Stomach (tissue), 19 donors: ENCODE measurements at places on chromosomes 1 and 21. TPM values are rescaled to one million over a fixed set of nuclear protein-coding genes. Genes with fewer than 3 reads are reported as not detected.

LTN1 gene
- total RNA-seq: 63.3 TPM

TRAPPC10 gene
- 70.4 TPM for total RNA-seq

DNA sequence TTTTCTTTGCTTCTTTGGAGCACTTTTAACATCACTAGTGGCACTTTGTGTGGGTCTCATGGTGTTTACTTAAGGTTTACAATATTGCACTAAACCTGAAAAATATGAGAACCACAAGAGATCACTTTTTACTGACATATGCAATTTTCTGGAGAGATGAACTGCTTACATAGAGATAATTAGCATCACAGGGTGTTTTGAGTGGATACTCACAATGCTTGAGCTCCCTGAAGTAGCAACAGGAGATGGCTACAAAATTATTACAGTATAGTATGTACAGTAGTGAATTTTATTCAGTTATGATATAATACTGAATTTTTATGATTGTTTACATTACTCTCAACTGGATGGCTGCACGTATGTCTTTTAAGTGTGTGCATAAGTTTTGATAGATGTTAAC lies 22.6 kb downstream of the RPRD2 start:
- DNase-seq: no peak

- DNase-seq: no peak
These were observed 487.3 kb downstream of the SIPA1L2 start for GRCh38 chr1:232142403-232143314.

- DNase-seq: peak; percentile 40
These were observed 24.8 kb upstream of the THEM4 start for GRCh38 chr1:151934048-151934493.

DNA sequence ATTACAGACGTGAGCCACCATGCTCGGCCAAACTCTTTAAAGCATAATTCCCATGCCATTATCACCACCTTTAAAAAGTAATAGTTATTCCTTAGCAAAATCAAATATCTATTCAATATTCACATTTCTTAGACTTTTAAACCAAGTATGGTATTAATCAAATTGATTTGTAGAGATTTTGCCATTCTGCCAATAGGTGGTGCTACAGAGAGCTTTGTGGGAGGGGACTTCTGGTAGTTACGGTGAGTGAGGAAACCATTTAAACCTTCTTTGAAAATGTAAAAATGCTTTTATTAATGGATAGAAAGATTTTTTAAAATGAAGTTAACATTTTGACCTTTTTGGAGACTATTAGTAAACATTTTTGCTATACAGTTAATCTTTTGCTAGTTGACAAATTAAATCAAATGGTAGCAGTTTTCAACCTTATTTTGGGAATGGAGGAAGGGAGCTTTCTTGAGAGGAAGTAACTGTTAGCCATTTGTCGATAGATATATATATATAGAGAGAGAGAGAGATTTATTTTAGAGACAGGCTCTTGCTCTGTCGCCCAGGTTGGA lies 19.3 kb downstream of the IARS2 start:
- DNase-seq: no peak

GRCh38 chr21:15301014-15301413 lies 236.2 kb upstream of the NRIP1 start:
- no peak for DNase-seq

GRCh38 chr1:5933050-5933449 lies 59.2 kb downstream of the NPHP4 start:
- no peak for DNase-seq

GRCh38 chr1:48196237-48196636 lies 26.3 kb upstream of the SLC5A9 start:
- no peak for DNase-seq

TSSK3 gene
- total RNA-seq: 0.92 TPM

TMEM125 gene
- total RNA-seq: 9.7 TPM

- no peak for DNase-seq
These were observed 54.2 kb downstream of the S1PR1 start for GRCh38 chr1:101290922-101291561.

DNA sequence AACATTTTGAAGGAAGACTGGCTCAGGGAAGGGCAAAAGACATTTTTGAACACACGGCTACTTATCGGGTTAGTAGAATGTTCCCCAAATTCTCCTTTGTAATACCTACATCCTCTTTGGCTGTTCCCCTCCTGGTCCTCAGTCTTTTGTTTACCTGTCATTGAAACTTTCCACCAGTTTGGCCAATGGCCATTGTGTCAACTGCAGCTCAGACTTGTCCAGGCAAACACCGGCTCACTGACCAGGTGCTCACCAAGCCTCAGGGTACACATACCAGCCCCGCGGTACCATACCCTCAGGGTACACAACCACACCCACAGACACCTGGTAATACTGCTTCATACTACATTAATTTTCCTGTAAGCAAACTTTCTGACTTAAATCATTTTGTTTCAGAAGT lies 84.8 kb upstream of the ZNF648 start:
- DNase-seq: peak; percentile 39

- DNase-seq: no peak
These were observed 23.1 kb downstream of the FAM89A start for GRCh38 chr1:231016966-231017365.

- no peak for DNase-seq
These were observed 151.9 kb downstream of the PGBD5 start for GRCh38 chr1:230274254-230274653.

ZNF683 gene
- not detected for total RNA-seq

DNA sequence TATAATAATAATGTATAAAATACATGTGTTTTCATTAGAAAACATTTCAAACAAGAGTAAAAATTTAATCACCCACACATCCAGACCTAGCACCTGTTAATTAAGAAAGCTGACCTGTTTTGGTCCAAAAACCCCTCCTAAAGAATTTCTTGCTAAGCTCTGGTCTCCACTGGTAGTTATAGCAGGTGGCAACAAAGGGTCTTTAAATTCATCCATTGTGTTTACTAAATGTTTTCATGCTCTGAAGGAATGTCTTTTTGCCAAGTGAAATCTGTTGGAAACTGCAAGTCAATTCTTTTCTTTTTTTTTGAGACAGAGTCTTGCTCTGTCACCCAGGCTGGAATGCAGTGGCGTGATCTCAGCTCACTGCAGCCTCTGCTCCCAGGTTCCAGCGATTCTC lies 141.1 kb downstream of the ESRRG start:
- no peak for DNase-seq

- DNase-seq: no peak
These were observed 27.7 kb downstream of the CAPZB start for GRCh38 chr1:19457607-19458006.

- peak; percentile 60 for DNase-seq
These were observed 33.2 kb upstream of the BTG2 start for GRCh38 chr1:203271962-203272632.

CSF3R gene
- total RNA-seq: 21.9 TPM

DNA sequence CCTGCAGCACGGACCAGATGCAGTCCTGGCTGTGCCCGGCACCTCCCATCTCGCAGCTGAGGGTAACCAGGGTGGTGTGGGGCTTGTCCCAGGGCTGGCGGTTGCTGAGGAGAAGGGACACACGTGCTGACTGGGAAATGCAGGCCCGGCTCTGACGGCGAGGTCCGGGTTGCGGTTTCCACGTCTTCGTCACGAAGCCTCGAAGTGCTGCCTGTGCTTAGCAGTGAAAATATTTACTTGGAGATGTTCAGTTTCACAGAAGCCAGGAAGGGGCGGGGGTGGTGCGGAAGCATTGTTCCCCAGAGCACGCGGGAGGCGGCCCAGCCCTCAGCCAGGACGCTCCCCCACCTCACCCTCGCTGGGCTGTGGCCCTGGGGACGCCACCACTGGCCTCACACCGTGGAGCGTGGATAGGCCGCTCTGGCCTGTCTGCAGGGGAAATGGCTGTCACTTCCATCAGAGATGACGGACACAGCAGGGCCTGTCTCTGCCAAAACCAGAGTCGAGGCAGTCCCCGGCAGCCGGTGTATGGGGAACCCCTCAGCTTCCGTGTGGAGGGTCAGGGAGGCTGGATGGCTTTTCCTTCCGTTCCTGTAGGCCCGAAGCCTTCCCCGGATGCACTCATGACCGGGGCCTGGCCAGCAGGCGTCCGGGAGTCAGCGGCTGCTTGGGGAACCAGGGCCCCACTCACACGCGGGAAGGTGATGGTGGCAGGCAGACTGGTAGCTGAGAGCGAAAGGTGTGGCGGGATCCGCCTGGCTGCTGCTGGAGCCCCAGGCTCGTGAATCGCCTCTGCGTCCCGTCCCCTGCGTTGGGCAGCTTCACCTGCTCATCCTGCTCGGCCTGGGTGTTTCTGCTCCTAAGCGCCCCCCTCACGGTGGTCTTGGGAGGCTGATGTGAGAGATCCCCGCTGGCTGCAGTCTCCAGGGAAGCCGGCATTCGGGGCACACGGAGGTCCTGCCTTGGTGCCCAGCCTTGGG lies 14.7 kb upstream of the POFUT2 start:
- DNase-seq: peak; percentile 91

- no peak for DNase-seq
These were observed 17.4 kb downstream of the FAM163A start for GRCh38 chr1:179760521-179760920.

DNA sequence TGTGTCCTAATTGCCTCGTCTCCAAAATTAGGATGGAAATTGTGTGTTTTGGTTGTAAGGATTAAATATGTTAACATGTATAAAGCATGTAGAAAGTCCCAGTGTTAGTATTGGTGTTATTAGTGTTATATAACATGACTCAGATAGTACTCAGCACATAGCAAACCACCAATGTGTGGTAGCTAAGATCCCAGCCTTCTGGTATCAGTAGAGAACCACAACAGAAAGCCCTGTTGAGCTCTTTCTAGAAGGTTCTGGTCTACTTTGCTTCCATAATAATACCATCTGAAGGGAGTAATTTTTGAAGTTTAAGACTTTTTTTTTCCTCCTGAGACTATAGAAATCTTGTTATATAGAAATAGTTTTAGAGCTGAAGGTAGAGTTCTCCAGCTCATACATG lies 259.3 kb upstream of the SGIP1 start:
- no peak for DNase-seq

DNA sequence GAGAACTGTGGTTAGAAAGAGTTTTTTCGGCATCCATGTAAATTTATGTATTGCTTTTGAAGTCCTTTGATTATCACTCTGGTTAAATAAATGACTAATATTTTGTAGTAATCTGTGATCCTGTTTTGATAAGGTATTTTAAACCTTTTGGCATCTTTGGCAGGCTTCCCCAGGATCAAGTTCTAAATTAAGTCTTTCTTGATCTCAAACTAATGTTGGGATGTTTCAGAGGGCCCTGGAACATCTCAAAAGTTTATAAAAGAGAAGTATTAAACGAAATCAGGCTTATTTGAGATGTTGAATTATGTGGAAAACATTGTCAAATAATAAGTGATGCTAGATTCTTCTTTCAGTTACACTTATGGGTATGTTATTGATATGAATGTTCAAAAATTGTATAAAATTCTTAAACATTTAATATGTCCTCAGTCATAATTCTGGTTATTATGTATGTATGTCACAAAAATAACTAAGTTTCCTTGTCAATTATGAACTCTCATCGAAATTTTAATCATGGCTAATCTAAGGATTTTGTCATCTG lies 36.6 kb downstream of the S100A10 start:
- no peak for DNase-seq

DNA sequence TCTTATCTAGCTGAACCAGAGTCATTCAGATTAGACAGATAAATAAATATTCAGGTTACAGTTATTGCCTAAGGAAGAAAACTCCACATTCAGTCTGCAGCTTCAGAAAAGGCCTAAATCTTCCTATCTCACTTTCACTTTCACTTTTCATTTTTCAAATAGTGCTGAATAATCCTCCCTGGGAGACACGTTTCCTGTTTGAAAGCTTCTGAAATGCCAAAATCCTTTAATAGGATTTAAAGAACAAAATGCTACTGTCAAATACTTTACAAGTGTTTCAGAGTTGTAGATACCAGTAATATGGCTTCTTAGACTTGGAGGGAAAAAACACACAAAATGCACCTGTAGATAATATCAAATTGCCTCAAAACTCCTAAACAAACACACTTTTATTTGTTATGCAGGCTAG lies 3.9 kb downstream of the PSMB2 start:
- peak; percentile 59 for DNase-seq

DNA sequence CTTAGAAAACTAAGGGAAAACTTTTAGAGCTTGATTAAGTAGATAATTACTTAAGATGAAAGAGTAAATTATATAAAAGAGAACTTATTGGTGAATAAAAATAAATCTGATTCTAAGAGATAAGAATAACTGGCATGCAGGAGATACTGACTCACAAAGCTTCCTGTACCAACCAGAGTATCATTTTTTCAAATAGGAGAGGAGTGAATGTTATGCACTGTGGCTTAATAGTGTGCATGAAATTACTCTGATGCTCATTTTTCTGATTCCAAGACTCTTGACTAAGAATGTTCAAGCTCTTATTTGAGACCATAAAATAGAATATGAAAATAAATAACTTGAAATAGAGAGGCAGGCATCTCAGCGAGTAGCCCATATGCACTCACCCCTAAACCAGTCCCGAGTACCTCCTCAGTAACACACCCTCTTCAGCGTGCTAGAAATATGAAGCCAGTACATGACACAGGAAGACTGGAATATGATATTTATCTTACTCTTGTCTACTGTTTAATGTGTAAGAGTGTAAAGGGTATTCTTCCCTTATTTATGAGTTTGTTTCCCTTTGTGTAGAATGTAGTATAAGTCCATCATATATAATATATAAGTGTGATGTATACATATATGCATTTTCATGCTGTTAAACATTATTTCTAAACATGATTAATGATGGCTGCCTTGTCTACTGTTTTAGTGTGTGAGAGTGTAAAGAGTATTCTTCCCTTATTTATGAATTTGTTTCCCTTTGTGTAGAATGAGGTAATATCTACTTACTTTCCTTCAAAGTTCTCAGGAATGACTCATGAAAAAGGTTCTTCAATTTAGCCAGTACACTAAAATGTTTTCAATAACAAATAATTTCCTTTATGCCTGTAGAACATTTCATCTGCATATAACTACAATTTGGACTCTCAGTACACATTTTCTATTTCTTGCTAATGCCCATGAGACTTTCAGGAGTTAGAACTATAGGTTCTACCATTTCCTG lies 99.2 kb upstream of the PALMD start:
- DNase-seq: no peak

RTCA gene
- 19.8 TPM for total RNA-seq

DNA sequence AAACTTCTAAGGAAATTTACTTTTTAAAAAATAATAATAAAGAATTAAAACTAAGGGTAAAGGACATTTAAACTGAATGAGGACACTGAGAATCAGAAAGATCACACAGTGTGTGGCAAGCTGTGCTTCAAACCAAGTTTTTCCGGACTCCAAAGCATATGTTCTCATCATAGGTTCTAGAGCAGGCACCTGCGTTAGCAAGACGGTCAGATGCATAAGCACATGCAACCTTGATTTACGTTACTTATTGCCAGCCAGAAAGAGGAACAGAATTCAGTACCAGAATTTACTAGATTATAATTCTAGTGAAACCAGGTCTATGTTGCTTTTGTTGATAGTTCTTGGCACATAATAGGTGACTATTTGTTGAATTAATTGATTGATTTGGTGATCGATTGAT lies 6.2 kb upstream of the LBR start:
- DNase-seq: no peak

FLG2 gene
- not detected for total RNA-seq

- peak; percentile 75 for DNase-seq
These were observed 132.2 kb downstream of the GLUL start for GRCh38 chr1:182259229-182259872.
